ENCODE measurements at places on chromosomes 2 and 18. TPM values are rescaled to one million over a fixed set of nuclear protein-coding genes. Genes with fewer than 3 reads are reported as not detected.

The UGT1A3 gene
- total RNA-seq, result not detected

DNA sequence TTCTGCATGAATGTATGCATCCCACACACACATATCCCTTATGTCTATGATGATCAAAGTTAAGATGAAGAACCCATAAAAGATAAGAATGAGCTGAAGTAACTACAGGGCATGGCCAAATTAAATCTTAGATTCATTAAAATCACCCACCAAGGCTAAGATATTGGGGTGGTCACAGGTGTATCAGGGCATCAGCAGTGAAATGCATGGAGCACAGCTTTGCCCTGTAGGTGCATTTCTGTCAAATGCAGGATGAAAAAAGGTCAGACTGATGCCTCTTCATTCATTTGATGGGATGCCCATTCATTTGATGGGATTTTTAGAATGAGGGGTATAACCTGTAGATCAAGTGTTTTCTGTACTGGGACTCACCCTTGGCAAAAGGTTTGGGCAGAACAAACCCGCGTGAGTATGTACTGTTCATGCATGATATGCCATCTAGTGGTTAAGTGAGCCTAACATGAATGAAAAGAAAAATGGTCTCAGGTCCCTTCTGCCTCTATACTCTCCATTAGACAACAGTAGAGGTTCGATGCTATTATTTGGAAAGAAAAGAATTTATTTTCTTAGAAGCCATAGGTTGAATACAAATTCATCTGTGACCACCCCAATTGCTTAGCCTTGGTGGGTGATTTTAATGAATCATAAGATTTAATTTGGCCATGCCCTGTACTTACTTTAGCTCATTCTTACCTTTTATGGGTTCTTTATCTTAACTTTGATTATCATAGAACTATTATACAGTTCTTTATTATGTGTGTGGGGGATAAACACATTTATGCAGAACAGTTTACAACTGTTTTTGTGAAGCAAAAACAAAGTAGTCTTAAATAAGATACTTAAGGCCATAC, 43.2 kb upstream of the NOSTRIN start:
- H3K4me3 ChIP-seq, result no peak overlapping the region
- no peak overlapping the region for H3K27ac ChIP-seq
- H3K27me3 ChIP-seq, result no peaks in the 10 kb centered on the region
- no peaks in the 10 kb centered on the region for H3K36me3 ChIP-seq
- H3K4me1 ChIP-seq, result peaks cover 6% of the 10 kb centered on the region
- DNase-seq, result no peak

DNA sequence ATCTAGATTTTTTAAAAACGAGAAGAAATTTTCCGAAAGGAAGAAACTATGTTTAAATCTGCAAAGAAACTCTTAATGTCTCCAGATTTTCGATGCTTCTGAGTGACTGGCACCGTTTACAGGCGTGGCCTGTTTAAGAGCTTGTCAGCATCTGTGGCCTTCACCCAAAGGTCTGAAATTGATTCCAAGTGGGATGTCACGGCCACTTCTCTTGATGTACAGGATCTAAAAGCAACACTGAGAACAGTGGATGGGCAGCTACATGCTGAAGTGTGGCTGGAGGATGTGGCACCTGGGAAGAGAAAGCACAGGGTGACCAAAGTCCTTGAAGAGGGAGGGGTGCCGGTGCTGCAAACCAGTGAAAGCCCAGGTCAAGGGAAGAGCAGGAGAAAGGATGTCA, 28.0 kb downstream of the EMILIN2 start:
- no peak for DNase-seq
- no peaks in the 10 kb centered on the region for H3K27me3 ChIP-seq
- H3K36me3 ChIP-seq, result no peaks in the 10 kb centered on the region

DNA sequence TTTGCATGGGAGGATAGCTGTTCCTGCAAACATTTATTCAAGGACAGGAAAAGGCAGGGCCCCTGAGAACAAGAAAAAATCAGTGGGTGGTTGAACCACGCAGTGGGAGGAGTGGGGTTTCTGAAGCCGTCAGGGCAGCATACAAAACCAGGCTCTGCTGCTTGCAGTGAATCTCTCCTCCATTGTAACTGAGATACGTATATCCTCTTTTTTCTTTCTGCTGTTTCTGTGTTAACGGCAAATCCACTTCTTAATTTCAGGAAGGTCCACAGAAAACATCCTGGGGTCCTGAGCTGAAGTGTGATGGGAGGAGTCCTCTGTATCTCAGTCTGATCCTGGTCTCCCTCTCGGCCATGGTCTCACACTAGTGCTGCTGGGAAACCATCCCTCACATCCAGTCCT, 27.2 kb upstream of the KCNF1 start:
- no peak overlapping the region for H3K27ac ChIP-seq
- no peaks in the 10 kb centered on the region for H3K36me3 ChIP-seq
- no peaks in the 10 kb centered on the region for H3K27me3 ChIP-seq
- no peak overlapping the region for H3K4me3 ChIP-seq
- H3K4me1 ChIP-seq, result no peaks in the 10 kb centered on the region

GRCh38 chr2:202599105-202599504, 35.7 kb upstream of the FAM117B start:
- H3K36me3 ChIP-seq, result no peaks in the 10 kb centered on the region
- no peaks in the 10 kb centered on the region for H3K4me1 ChIP-seq
- H3K27me3 ChIP-seq, result no peaks in the 10 kb centered on the region
- no peak overlapping the region for H3K4me3 ChIP-seq
- DNase-seq, result no peak
- no peak overlapping the region for H3K27ac ChIP-seq

The SLC25A52 gene
- not detected for total RNA-seq

The HAAO gene
- total RNA-seq, result 33.7 TPM

DNA sequence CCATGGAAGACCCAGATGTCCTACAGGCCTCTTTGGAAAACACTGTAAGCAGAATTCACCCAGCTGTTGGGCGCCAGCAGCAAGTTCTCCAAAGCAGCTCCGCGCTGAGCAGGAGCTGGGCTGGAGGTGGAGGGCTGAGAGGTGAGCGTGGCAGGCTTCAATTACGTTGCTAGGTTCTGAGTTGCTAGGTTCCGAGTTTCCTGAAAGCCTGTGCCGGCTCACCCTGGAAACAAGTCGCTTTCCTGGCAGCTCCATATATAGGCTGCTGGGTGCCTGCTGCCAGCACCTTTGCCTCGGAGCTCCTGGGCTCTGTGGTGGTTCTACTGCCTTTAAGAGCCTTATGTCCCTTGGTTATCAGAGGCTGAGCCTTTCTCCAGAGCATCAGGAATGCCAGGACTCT, 14.4 kb upstream of the EGR4 start:
- no peaks in the 10 kb centered on the region for H3K27me3 ChIP-seq
- no peaks in the 10 kb centered on the region for H3K36me3 ChIP-seq
- no peaks in the 10 kb centered on the region for H3K4me1 ChIP-seq
- no peak for DNase-seq
- H3K27ac ChIP-seq, result no peak overlapping the region
- no peak overlapping the region for H3K4me3 ChIP-seq

- no peak overlapping the region for H3K4me3 ChIP-seq
- DNase-seq, result no peak
- peak overlapping the region; percentile 98 for H3K27ac ChIP-seq
Measured at GRCh38 chr18:48901145-48902022, 49.4 kb downstream of the SMAD7 start.

The CCDC150 gene
- total RNA-seq, result 0.56 TPM

DNA sequence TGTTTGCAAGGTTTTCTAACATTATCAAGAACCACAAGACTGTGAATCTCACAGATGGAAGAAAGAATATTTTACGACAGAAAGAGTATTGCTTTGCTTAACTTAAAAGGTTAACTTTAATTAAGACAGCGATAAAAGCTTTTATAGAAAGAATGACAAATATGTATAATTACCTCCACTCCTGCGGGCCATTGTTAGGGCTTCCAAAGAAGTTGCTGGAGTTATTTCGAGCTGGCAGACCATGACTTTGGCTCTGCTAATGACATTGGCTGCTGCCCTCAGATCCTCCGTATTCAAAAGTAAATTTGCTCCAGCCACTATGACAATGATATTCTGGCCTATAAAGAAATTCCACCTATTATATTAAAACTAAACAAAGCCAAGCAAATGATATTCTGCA, 47.3 kb downstream of the RBKS start:
- H3K27ac ChIP-seq, result no peak overlapping the region
- H3K36me3 ChIP-seq, result no peaks in the 10 kb centered on the region
- H3K27me3 ChIP-seq, result no peaks in the 10 kb centered on the region
- no peak overlapping the region for H3K4me3 ChIP-seq

DNA sequence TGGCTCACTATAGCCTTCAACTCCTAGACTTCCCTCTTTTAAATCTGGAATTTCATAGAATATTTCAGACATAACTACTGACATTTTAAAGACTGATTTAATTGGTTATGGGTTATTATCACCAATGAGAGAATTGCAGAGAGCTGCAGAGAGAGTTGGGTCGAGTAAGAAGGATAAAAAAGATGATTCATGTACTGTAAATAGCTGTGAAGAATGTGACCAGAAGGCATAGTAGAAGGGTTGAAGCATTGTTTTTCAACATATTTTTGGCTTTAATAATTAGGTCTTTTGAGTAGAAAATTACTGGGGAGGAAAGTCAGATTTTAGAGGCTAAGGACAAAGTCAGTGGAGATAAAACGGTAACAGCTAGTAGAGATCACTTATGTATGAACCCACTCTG, 503.2 kb upstream of the SLC8A1 start:
- H3K4me3 ChIP-seq, result no peak overlapping the region
- no peaks in the 10 kb centered on the region for H3K27me3 ChIP-seq
- DNase-seq, result no peak
- H3K27ac ChIP-seq, result no peak overlapping the region
- no peaks in the 10 kb centered on the region for H3K4me1 ChIP-seq

The CNRIP1 gene
- total RNA-seq, result 45.6 TPM

- H3K4me1 ChIP-seq, result peaks cover 5% of the 10 kb centered on the region
- no peak for DNase-seq
- no peaks in the 10 kb centered on the region for H3K27me3 ChIP-seq
Measured at GRCh38 chr2:109032229-109032820, 43.3 kb upstream of the EDAR start.

- H3K27me3 ChIP-seq, result no peaks in the 10 kb centered on the region
- H3K4me1 ChIP-seq, result peaks cover 40% of the 10 kb centered on the region
- H3K27ac ChIP-seq, result no peak overlapping the region
Measured at GRCh38 chr2:39107156-39107555, 13.7 kb downstream of the SOS1 start.

The EMX1 gene
- not detected for total RNA-seq

DNA sequence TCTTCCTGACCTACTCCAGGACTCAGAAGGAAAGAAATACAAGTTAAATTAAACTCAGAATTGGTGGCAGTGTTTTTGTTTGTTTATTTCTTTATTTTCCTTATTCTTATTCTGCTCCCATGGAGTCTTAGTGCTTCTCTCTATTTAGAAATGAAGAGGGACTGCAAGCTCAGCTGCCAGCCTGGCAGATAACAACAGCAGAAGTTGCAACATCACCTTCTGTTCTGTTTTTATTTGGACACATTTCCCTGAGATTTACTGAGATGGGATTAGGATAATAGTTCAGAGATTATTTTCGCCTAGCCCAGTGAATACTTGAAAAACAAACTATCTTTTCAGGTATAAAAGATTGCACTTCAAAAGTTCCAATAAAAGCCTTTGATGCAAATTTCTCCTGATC, 70.4 kb upstream of the DTNA start:
- no peak overlapping the region for H3K27ac ChIP-seq
- no peak for DNase-seq
- no peaks in the 10 kb centered on the region for H3K36me3 ChIP-seq
- no peaks in the 10 kb centered on the region for H3K27me3 ChIP-seq
- no peak overlapping the region for H3K4me3 ChIP-seq

- H3K27me3 ChIP-seq, result no peaks in the 10 kb centered on the region
- no peak for DNase-seq
- H3K27ac ChIP-seq, result no peak overlapping the region
Measured at GRCh38 chr18:23994361-23994902, 20.1 kb upstream of the TTC39C start.

DNA sequence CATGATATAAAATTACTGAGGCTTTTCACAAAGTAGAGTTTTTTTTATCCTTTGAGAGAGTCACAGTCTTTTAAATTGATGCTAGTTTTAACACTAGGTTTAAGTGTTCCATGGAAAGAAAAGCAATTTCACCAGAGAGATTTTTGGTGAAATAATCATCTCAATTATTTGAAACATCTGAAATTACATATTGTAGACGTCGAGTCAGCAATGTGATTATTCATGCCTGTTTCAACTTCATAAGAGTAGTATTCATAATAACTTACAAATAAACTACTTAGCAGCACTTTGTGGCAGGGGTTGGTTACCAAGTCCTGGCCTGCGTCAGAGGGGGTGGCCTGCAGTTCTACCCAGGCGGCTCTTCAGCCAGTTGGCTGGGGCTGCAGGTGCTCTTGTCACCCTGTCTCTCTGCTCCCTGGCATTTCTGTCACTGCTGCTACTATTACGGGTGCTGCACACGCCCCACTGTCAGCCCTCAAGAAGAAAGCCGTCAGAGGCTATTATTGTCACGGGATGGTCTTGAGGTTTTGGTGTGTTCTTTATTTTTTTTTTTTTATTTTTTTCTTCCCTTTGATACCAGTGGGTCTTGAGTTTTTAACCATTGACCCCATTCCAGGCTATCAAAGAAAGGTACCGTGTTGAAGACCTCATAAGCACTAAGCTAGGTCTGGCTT, 50.4 kb downstream of the MALT1 start:
- no peak for DNase-seq
- no peaks in the 10 kb centered on the region for H3K27me3 ChIP-seq
- H3K36me3 ChIP-seq, result no peaks in the 10 kb centered on the region
- H3K4me3 ChIP-seq, result no peak overlapping the region

- H3K4me3 ChIP-seq, result no peak overlapping the region
- H3K27ac ChIP-seq, result no peak overlapping the region
- no peaks in the 10 kb centered on the region for H3K36me3 ChIP-seq
- no peaks in the 10 kb centered on the region for H3K27me3 ChIP-seq
- no peak for DNase-seq
Measured at GRCh38 chr18:8849696-8850095, 144.3 kb downstream of the MTCL1 start.

DNA sequence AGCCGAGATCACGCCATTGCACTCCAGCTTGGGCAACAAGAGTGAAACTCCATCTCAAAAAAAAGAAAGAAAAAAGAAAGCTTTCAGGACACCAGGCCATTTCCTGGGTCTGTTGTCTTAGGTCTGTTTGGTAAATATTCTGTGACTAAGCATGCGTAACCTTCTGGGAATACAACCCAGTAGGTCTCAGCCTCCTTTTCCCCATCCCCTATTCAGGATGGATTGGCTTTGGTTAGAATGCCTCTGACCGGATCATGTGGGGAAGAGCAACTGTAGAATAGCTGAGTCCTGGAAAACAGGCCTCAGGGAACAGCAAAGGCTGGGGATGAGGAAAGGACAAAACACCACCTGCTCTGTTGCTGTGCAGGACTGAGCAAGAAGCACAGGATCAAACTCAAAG, 1.6 kb upstream of the PDCL3 start:
- H3K27me3 ChIP-seq, result no peaks in the 10 kb centered on the region
- DNase-seq, result no peak
- no peak overlapping the region for H3K4me3 ChIP-seq

- H3K36me3 ChIP-seq, result no peaks in the 10 kb centered on the region
- H3K4me3 ChIP-seq, result no peak overlapping the region
- no peaks in the 10 kb centered on the region for H3K4me1 ChIP-seq
- H3K27ac ChIP-seq, result no peak overlapping the region
- H3K27me3 ChIP-seq, result no peaks in the 10 kb centered on the region
Measured at GRCh38 chr2:1856475-1856874, 112.2 kb upstream of the PXDN start.

The PROKR1 gene
- not detected for total RNA-seq

The RASGRP3 gene
- total RNA-seq, result 16.2 TPM

The SEPTIN10 gene
- total RNA-seq, result 80.0 TPM

Data from thoracic aorta (tissue), 2 donors.